ENCODE measurements at places on chromosomes 4 and X.

- DNase-seq: no peak
Measured at GRCh38 chr4:101227715-101228114, 119.6 kb downstream of the PPP3CA start.

- no peak for DNase-seq
Measured at GRCh38 chrX:40080894-40081678, 16.7 kb downstream of the BCOR start.

DNA sequence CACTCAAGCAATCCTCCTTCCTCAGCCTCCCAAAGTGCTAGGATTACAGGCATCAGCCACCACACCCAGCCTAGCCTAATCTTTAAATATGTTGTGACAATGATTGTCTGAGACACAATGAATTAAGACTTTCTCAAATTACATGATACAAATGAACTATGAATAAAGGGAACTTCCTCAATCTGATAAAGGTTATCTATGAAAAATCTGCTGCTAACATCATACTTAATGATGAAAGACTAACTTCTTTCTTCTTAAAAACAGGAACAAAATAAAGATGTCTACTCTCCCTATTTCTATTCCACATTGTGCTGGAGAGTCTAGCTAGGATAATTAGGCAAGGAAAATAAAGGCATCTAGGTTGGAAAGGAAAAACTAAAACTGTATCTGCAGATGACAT is 60.0 kb downstream of the PDHA1 start:
- no peak for DNase-seq

GRCh38 chrX:133598601-133599335 is 183.5 kb upstream of the GPC4 start:
- no peak for DNase-seq

GRCh38 chrX:14095702-14096101 is 66.0 kb upstream of the GEMIN8 start:
- DNase-seq: peak; percentile 61

GRCh38 chrX:10158279-10159144 is 1.7 kb downstream of the CLCN4 start:
- DNase-seq: peak; percentile 8

GRCh38 chr4:114343015-114343414 is 255.6 kb upstream of the UGT8 start:
- DNase-seq: no peak

DNA sequence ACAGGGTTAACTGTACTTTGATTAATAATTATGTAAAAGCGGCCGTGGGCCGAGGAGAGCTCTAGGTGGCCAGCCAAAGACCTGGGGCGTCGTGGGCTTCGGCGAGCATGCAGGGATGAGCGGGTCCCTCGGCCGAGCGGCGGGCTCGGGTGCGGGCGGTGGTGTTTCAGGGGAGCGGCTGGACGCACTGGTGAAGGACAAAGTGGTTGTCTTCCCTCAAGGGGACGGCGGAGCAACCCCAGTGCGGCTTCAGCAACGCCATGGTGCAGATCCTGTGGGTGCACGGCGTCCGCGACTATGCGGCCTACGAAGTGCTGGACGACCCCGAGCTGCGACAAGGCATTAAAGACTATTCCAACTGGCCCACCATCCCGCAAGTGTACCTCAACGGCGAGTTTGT is 103.0 kb upstream of the C1GALT1C1 start:
- no peak for DNase-seq

DNA sequence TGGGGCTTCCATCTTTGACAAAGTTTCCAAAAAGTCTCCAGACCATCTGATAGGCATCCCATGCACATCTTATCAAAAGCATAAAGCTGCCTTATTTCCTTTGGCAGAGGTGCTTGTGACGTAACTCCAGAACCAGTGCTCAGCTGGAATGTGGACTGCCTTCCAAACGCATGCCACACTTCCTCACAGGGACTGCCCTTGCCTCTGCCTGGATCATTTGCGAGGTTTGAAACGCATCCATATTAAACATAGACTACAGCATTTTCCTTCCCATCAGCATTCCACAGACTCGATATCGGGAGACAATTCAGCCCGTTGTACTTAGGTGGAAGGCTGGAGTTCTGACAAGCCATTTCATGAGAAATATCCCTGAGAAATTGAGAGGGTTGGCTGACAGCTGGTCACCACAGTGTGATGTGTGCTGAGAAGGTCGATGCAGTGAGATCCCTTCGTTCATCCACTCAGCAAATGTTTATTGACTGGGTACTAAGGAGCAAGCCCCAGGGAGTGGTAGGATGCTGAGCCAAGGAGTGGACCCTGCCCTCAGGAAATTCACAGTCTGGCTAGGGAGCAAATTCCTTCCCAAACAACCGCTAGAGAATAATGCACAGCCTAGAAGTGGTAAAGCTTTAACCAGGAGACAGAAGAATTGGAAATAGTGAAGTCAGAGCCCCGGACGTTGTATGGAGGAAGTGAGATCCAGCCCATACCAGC is 376.0 kb downstream of the BCOR start:
- no peak for DNase-seq

DNA sequence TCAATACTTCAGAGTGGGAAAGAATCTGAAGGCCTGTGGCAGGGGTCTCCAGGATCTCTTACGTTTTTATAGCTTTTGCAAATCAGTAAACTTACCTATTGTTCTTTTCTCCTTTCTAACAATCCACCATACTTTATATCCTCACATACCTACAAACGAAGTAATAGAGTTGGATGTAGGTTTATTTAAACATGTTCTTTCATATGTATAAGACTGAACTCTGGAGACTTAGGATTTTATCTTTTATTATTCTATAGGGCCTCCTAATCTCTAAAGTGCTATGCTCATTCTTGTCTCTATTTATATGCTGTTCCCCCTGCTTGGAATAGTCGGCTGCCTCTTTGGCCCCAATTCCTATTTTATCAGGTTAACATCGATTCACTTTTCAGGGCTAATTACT is 43.8 kb upstream of the NUDT6 start:
- no peak for DNase-seq

GRCh38 chrX:133859860-133860259 is 125.5 kb downstream of the GPC3 start:
- DNase-seq: peak; percentile 18

DNA sequence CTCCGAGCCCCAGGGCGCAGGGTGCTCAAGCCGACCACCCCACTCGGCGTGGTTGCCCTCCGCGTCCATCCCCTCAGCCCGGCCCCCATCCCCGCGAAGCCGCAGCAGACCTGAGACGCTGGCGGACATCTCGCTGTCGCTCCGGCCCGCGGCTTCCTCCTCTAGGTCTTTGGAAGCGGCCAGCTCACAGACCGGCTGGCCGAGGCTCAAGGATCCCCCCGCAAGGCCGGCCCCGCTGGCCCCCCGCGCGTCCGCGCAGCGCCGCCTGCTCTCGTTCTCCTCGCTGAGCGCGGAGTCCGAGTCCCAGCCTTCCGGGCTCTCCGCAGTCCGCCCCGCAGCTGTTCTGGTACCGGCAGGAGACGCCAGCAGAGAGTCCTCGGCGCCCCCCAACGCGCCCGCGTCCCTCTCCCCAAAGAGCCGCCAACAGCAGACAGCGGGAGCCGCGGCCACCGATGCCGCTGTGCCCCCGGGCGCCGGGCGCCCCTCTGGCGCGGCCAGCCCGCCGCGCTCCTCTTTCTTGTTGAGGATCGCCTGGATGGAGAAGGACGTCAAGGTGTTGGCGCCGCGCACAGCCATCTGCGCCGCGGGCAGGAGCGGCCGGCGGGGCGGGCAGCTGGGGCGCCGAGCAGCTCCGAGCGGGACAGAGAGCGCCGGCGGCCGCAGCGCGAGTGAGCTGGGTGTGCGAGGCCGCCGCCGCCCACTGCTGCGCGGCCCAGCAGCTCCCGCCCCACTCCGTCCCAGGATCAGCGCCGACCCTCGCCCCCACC is at the start of gene NKX3-2:
TSS of gene NKX3-2 (minus strand) at position 670 of the 767 bp plus-strand sequence. CDS start at position 576, 94 bp downstream.
- DNase-seq: peak; percentile 53

GRCh38 chr4:11881364-11881763 is 452.7 kb upstream of the HS3ST1 start:
- no peak for DNase-seq

DNA sequence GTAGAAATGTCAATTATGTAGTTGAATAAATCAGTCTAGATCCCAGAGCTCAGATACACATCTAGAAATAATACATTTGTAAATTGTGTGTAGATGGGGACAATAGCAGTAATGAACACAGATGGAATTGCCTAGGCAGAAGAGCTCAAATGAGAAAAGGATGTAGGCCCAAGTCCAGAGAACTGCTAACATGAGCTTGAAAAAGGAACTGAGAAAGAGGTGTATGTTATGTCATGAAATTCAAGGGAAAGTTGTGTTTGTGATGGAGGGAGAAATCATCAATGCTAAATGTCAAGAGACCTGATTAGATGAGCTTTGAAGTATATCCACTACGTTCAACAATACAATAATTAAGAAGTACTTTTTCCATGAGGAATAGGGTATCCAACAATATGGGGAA is 376.6 kb upstream of the ATOH1 start:
- no peak for DNase-seq

- no peak for DNase-seq
Measured at GRCh38 chrX:1596676-1597344, 5.4 kb downstream of the AKAP17A start.

- DNase-seq: no peak
Measured at GRCh38 chr4:7512428-7512827, 77.7 kb upstream of the PSAPL1 start.

- DNase-seq: peak; percentile 82
Measured at GRCh38 chr4:127631420-127631819, 1.3 kb upstream of the INTU start.

DNA sequence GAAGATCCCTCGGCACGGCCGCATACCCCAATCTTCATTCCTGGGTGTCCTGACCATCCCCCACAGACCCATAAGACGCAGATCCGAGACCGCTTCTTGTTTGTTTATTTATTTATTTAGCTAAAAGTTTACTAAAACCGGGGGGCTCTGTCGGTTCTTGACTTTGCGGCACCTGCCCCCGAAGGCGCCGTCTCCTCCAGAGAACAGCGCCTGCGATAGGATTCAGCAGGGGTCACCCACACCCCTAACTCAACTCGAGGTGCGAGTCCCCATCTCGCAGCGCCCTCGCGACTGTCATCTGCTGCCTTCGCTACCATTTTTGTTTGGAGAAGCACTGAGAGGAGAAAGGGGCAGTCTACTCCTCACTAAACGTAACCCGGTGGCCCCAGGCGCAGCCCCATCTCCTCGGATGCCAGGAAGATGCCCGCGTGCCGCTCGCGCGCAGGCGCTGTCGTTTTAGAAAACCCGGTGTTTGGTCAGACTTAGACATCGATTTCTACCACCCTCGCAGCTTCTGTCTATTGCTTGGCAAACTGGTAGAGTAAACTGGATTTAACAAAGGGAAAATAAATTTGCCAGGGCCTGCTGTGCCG is 18.9 kb upstream of the GPR101 start:
- no peak for DNase-seq

DNA sequence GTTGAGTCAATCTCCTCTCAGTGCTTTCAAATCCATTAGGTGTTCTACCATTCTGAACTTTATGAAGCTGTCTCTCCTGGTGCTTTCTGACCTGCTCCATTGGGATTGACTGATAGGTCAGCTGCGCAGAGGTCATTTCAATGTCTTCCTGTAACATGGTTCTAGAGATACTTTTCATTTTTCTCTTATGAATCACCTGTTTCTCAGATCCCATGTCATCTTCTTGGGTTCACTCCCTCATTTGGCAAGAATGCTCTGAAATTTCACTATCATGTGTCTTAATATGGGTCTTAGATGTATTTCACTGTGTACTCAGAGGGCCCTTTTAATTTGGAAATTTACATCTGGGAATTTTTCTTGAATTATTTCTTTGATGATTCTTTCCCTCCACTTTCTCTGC is 13.8 kb upstream of the PGM2 start:
- peak; percentile 45 for DNase-seq

- DNase-seq: no peak
Measured at GRCh38 chrX:46485897-46486296, 59.3 kb downstream of the ZNF674 start.

- DNase-seq: no peak
Measured at GRCh38 chr4:3223956-3224748, 24.8 kb upstream of the MSANTD1 start.

DNA sequence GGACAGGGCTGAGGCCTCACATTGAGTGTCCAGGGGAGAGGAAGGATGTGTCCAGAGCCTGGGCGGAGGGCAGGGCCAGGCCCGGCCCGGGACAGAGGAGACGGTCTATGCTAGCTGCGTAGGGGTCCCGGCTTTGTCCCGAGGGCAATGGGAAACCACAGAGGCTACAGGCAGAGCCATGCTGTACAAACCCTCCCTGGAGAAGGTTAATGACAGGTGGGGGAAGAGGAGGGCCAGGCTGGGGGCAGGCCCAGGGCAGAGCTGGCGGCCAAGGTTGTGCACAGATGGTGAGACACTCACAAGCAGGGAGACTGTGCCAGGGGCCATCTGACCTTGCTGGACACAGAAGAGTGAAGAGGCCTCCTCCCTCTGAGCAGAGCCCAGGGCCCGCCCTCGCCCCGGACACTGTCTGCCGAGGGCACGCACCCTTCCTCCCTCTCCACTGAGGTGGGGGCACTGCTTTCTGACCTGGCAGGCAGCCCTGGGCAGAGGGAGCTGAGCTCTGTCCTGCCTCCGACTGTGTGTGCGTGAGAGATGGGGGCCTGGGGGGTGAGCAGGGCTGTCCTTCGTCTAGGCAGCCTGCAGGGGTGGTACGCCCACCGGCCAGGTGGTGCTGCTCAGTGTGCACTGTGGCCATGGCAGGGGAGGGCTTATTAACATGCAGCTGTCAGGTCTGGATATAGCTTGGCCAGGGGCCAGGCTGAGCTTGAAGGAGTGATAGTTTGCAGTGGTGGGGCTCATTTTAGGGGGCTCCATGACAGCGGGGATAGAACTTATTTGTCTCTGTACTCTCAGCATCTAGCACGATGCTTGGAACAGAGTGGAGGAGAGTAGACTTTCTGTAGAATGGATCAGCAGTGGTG is 75.7 kb upstream of the LRPAP1 start:
- DNase-seq: no peak

DNA sequence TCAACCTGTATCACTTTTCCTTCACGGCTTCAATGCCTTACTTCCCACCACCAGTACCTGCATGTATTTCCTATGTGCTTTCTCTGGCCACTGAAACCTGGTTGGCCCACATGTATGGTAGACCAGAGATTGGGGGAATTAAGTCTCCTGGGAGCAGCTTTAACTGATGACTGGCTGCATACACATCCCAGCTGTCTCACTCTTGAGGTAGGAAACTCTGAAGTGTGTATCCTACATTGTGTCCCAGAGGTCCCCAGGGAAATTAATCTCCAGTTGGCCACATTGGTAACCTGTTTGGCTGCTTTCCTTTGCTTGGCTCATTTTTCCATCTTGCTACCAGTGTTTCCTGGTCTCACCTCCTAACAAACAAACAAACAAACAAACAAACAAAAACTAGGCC is 124.4 kb downstream of the ZNF827 start:
- no peak for DNase-seq

All from epithelial cell of esophagus (primary cell).